ENCODE measurements at places on chromosomes 4 and X.

- no peak for DNase-seq
Measured at GRCh38 chrX:39582091-39582490, 515.7 kb downstream of the BCOR start.

- DNase-seq: no peak
Measured at GRCh38 chr4:138217567-138217966, 24.6 kb downstream of the SLC7A11 start.

GRCh38 chr4:118889312-118889691 lies 648 bp downstream of the SYNPO2 start:
- no peak for DNase-seq

DNA sequence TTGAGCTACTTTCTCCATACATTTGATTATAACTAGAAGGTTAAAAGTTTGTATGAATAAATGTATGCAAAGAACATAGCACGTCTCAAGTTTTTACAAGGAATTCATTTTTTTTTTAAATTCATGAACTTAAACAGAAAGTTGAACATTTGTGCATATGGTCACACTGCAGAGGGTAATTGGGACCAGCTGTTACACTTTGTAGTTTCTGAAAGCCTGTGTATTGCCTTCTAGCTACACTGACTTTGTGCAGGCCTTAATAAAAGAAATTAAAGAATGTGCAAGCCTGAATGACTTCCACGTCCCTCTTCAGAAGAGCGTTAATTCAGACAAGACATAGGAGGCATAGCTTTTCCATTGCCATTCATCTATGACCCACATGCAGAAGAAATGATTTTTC lies 153.1 kb upstream of the PCDH18 start:
- no peak for DNase-seq

GRCh38 chrX:153216926-153217325 lies 37.8 kb downstream of the MAGEA1 start:
- no peak for DNase-seq

DNA sequence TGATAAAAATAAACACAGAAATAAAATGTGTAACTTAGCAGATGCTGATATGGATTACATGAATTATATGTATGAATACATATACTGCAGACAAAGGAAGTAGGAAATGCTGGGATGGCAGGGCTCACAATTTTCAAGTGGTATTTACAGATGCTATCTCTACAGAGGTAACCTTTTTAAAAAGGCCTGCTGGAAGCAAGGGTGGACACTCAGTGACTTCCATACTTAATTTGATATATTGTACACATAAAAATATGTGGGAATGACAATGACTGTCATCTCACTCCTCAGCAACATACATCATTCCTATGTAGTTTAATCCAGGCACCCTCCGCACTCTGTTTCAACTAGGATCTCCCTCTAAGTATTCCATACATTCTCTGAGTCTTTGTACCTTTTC lies 452.9 kb downstream of the DTHD1 start:
- DNase-seq: no peak

- no peak for DNase-seq
Measured at GRCh38 chrX:13380211-13380610, 60.4 kb upstream of the ATXN3L start.

- DNase-seq: no peak
Measured at GRCh38 chrX:37816766-37817165, 30.6 kb downstream of the DYNLT3 start.

DNA sequence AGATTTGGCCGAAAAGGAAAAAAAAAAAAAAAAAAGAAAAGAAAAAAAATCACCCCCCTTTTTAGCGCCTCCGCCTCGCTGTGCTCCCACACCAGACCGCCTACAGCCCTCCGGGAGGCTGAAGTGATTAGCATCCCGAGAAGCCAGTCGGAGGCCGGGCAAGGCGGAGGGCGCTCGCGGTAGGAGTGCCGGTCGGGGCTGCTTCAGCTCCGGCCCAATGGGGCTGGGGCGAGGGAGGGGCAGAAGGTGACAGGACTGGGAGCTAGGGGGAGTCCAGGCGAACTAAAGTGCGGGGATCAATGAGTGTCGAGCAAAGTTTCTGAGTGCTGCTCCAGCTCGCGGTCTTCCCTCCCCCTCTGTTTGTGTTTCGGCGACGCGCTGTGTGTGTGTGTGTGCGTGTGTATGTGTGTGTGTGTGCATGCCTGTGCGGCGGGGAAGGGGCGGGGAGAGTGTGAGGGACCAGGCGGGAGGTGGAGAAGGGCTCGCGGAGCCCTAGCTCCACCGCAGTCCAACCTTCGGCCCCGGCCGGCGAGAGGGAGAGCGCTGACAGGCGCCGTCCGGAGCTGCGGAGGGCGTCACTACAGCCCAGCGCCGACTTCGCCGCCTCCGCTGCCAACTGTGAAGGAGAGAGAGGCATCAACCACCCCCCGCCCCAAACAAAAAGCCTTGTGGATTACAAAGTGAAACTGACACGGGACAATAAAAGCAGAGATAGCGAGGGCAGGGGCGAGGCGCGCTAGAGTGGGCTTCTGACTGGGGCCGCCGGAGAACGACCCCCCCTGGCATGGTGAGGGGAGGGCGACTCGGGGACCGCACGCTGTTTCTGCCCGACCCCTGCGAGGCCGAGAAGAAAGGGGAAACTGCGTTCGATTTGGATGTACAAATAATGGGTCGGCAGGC lies at the start of gene FAT4:
Gene FAT4 (plus strand): TSS at position 280 of the 900 bp plus-strand sequence. CDS start 1,457 bp downstream, outside the sequence.
- DNase-seq: peak; percentile 98

DNA sequence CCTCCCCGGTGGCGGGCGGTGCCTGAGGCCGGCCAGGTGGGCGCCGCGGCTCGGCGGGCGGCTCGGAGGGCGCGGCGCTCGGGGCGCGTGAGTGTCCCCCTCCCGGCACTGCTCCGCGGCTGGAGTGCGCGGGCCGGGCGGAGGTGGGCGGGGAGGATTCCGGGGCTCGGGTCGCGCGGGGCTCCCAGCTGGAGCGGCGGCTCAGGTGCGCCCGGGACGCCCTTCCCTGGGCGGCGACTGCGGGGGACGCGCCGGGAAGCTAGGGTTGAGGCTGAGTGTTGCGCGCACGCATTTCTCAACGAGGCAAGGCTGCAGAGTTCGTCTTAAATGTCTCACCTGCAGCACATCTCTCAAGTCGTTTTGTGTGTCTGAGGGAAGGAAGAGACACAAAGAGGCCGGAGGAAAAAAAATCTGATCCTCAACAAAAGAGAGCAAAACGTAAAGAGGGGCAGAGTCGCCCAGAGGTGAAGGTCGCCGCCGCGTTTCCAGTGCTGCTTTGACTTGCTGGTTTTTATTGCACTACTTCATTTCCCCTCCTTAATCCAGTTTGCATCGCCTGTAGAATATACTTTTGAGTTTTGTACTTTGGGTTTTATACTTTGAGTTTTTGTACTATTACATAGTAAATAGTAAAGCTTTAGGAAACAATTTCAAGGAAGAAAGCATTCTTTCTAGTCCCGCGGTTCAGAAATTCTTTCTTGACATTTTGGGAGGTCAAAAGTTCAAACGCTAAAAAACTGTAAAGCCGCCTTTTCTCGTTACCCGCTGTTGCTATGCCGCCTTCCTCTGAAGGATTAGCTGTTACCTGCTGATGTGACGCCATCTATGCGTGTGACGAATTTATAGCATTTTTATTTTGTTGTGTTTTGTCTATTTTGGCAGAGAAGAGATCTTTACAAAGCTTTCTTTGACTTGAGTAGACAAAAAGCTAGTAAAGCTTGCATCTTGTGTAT lies 106.5 kb upstream of the STOX2 start:
- DNase-seq: no peak

- no peak for DNase-seq
Measured at GRCh38 chr4:185257086-185257485, 47.7 kb downstream of the SNX25 start.

GRCh38 chrX:44733931-44734330 lies 109.9 kb upstream of the DUSP21 start:
- no peak for DNase-seq

DNA sequence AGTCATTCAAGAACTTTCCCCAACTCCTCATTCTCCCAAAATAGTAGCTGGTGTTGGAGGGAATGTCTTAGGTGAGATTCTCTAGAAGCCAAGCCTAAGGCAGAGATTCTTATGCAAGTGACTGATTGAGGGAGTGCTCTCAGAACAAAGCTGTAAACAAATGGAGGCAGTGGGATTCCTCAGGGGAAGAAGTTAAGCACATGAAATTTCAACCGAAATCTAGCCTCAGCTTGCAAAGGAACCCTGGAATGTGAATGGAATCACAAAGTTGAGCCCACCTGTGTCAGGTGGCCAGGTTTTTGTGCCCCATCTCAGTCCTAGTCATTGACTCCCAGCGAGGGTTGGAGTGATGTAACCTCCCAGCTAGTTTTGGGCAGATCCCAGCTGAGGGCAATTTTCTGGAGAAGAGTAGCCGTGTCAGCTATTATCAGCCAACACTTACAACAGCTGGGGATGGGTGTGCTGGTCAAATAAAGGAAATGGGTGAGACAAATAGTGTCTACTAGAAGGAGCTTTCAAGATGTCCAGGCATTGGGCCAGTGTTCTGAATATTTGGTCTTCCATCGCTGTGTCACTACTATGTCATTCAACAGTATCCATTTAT lies 29.7 kb upstream of the FGF2 start:
- no peak for DNase-seq

DNA sequence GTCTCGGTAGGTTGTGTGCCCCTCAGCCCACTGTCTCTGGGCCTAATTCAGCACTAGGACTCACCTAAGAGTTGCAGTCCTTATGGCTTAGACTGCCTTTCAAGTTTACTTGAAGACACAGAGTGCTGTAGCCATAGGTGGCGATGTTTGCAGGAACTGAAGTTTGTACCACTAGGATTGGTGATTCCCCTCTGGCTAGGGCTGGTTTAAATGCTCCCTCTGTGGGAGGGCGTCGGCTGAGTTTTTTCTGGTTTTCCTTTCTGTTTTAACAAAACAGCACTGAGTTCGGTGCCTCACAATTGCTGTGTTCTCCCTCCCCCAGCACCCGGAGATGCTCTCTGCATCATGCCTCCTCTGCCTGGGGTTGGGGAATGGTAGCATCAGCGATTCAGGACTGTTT lies 480.9 kb downstream of the PCDH11X start:
- no peak for DNase-seq

DNA sequence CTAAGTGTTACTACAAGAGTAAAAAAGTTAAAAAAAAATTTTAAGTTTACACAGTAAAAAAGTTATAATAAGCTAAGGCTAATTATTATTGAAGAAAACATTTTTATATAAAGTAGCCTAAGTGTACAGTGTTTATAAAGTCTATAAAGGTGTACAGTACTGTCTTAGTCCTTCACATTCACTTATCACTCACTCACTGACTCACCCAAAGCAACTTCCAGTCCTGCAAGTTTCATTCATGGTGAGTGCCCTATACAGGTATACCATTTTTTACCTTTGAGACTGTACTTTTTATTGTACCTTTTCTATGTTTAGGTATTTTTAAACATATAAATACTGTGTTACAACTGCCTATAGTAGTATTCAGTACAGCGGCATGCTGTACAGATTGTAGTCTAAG lies 74.2 kb downstream of the TMEM165 start:
- no peak for DNase-seq

DNA sequence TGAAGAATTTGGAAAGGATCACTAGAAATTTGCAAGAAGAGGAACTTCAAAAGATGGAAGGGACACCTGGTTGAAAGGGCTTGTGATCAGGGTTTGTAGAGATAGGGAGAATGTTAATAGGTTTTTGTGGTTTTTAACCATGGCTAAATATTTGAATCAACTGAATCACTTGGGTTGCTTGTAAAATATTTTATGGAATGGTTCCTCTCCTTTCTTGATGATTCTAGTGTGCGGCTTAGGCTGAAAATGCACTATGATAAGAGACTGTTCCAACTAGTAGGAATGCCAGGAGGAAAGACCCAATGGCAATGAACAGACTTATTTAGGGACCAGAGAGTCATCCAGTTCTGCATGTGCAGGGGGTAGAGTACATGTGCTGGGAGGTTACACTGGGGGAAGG lies 408.2 kb downstream of the ARHGAP24 start:
- DNase-seq: no peak

- DNase-seq: no peak
Measured at GRCh38 chr4:184420402-184420801, 53.9 kb downstream of the IRF2 start.

- no peak for DNase-seq
Measured at GRCh38 chr4:151674804-151675391, 85.9 kb downstream of the GATB start.

GRCh38 chr4:33150525-33150910 lies 2430.3 kb downstream of the PCDH7 start:
- DNase-seq: no peak

GRCh38 chrX:14505648-14506047 lies 23.7 kb upstream of the GLRA2 start:
- DNase-seq: no peak

DNA sequence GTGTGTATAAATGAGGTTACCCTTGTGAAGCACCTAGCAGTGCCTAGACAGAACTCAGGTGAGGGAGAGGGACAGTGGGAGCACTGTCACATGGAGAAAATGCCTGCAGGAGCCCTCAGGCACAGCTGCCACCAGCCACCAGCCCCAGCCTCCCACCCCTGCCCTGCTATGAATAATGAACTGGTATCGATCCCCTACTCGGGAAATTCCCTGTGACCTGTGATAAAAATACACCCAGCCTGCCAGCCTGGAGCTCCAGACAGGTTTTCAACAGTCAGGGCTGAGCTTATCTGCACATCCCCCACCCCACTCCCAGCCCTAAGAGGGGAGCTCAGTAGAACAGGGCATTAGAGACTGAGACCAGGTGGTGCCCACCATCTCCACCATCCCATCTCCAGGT lies 159.6 kb upstream of the PJA1 start:
- DNase-seq: no peak

DNA sequence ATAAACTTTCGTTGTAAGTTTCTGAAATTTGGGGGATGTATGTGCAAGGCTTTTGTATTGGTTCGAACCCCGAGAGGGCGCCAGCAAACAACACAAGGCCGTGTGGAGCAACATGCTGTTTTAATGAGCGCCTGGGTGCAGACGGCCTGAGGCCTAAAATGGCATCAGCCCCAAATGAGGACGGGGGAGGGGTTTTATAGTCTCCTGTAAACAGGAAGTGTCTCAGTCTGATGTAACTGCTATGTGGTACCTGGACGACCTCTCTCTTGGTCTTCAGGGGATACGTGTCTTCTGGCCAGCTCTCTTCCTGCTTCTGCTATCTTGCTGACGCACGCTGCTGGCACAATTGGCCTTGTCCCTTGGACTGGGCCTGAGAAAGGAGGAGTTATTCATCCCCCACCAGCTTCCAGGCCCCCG lies 1348.0 kb downstream of the ADGRL3 start:
- DNase-seq: peak; percentile 54
